Caudate nucleus (tissue), 63 donors: ENCODE measurements at places on chromosomes 2 and 18.
A peak's percentile ranks its signal among the peaks of the same experiment; 100 is the strongest.

DNA sequence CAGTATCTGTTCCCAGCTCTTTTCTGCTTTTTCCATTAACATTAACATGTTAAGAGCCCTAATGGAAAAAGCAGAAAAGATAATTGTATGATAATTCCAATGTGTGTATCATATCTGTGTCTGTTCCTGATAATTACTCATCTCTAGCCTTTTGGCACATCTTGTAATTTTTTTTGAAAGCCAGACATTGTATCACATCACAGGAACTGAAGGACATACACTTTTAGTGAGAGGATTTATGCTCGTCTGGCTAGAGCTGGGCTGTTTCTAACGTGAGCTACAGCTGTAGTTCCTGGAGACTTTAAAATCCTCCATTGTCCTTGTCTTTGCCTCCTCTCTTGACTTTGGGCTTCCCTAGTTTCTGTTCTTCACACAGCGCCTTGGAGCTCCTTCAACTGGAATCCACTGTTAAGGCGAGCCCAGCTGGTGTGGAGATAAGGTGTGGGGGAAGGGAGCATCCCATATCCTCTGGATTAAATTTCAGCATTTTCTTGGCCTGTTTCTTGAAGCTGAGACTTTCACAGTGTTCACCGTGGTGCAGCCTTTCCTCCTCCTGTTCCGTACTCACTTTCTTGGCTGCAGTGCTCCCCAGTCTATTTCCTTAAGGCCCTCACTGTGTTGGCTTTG lies 211.5 kb downstream of the GALR1 start:
- no peak for DNase-seq

- DNase-seq: no peak
Observed at GRCh38 chr2:199131876-199132275, 325.9 kb downstream of the SATB2 start.

GRCh38 chr2:197994751-197995150 lies 190.4 kb downstream of the PLCL1 start:
- DNase-seq: no peak

GRCh38 chr2:213932-214693 lies 49.7 kb downstream of the SH3YL1 start:
- peak; percentile 12 for DNase-seq

- DNase-seq: no peak
Observed at GRCh38 chr2:191012845-191013681, 908 bp downstream of the STAT1 start.

- DNase-seq: no peak
Observed at GRCh38 chr18:2302628-2303516, 268.4 kb downstream of the METTL4 start.

DNA sequence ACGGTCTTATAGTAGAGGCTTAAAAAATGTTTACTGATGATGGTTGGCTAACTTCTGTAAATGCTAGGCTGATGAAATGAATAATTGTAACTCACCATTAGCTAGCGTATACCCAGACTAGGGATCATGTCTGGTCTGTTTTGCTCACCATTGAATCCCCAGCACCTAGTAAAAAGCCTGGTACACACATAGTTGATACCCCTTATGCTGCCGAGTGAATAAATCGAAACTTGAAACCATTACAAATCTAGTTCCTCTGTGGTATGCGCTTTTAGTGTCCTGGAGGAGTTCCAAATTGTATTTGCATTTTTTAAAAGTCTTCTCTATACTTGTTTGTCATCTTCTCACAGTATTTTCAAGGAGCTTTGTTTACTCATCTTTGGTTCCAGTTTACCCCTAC lies 1.3 kb downstream of the TAF1B start:
- DNase-seq: no peak

- DNase-seq: no peak
Observed at GRCh38 chr18:36411745-36412168, 114.2 kb downstream of the FHOD3 start.

DNA sequence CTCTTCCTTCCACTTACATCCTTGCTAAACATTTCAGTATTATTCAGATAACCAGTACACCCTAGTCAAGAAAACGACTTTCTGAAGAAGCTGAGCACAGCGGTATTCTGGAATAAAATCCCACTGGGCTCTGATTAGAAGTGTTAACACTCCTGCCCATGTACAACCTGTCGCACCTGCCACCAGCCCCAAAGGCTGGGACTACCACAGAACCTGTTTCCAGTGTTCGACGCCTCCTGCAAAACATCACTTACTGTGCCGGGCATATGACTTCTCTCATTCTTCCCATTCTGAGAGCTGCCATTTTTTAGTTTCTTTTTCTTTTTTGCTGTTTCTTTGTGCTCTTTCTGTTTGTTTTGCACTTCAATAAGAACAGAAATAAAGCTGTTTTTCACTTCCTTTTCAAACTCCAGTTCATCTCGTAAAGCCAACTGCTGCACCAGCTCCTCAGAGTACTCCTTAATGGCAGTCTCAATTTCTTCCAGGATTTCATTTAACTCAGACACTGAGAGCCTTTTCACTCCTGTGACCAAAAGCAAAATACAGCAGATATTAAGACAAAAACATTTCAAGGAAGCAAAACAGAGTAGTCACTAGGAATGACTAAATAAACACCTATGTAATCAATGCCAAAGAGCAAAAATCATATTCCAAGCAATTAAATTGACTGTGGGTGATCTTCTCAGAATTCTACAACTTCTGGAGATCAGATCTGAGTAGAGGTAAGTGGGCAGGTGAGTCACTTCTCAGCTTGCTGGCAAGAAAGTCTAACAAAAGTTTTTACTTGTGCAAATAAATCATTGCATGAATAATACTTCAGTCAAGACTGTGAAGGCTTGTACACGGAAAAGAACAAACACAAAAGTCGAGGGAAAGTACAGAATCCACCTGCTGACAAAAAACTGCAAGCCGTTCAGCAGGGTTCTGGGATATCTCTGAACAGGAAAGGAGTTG lies 19.3 kb downstream of the FEZ2 start:
- DNase-seq: no peak

- DNase-seq: peak; percentile 88
Observed at GRCh38 chr2:109613922-109614714, at the start of the genes SEPTIN10 and SOWAHC. Gene SEPTIN10 (minus strand): TSS chr2:109613966. CDS start chr2:109613827, 139 bp downstream. Gene SOWAHC (plus strand): TSS chr2:109614364. CDS start chr2:109614490, 126 bp downstream.

DNA sequence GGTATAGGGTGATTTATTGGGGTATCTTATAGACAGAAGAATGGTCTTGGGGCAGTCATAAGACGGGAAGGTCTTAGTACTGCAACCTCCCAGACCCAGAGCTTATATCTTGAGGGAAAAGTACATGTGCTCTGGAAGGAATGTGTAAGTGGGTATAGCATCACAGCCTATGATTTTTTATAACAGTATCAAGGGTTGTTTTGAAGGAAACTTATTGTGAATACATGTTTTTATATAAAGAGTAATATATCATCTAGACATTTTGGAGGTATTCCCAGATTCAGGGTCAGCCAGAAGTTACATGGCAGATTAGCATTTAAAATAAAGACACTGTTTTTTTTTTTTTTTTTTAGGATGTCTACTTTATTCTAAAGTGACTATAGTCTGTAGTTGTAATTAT lies 47.6 kb upstream of the STON1 start:
- DNase-seq: no peak

DNA sequence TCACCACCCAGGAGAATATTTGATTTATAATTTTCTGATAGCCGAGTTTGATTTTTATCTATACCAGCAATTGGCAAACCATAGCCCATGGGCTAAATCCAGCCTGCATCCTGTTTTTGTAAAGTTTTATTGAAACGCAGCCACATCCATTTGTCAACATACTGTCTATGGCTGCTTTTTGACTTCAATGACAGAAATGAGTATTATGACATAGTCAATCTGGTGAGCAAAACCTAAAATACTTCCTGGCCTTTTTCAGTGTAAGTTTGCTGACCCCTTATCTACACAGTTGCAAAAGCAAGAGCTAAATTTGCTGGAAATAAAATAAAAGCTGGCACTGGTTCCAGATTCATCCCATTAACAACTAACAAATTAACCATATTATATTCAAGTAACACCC lies 79.8 kb upstream of the SLC25A52 start:
- no peak for DNase-seq

GRCh38 chr18:3796434-3796833 lies 346.5 kb downstream of the TGIF1 start:
- no peak for DNase-seq

DNA sequence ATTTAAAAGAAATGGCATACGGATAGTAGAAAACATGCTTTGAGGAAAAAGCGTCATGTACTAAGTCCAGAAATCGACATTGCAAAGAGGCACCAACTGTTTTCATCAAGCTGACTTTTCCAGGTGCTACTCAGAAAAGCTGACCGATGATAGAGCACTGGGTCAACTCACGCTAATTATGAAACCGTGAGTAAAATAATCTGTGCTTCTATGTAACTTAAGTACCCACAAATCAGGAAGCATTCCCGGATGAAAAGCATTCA lies 353 bp upstream of the NUP35 start:
- DNase-seq: no peak

GRCh38 chr2:61218817-61219170 lies 56.8 kb downstream of the C2orf74 start:
- DNase-seq: no peak

- DNase-seq: no peak
Observed at GRCh38 chr2:119311371-119311770, 55.3 kb downstream of the C2orf76 start.

DNA sequence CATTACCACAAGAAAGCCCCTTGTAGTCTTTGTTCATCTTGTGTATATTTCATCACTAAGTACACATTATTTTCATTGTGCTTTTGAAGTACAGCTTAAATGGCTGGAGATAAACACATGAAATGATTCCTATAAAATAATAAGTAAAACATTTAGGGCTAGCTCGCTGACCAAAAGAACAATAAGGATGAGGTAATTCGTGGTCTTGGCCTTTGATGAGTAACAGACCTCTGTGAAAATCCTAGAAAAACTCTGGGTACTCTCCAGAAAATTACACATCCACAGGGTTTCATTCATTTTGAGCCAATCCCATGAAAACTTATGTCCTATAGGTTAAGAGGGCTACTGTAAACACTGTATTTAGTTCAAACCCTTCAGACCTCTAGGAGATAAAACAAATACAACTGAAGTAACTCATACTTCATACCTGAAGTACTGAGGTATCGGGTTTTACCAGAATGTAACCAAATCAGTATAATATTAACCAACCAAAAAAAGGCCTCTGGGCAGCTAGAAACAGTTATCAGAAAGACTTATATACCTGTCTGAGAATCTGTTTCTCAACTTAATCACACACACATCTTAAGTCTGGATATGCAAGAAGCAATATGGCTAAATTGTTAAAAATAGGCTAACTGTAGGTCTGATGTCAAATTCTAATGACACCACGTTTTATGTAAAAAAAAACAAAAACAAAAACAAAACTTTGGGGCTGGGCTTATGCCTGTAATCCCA lies 31.0 kb downstream of the CFAP36 start:
- no peak for DNase-seq

- no peak for DNase-seq
Observed at GRCh38 chr2:237306083-237306786, 107.7 kb downstream of the COL6A3 start.

GRCh38 chr2:169173876-169174275 lies 104.5 kb downstream of the DHRS9 start:
- DNase-seq: no peak

GRCh38 chr2:144032566-144032965 lies 487.4 kb downstream of the ZEB2 start:
- DNase-seq: no peak

DNA sequence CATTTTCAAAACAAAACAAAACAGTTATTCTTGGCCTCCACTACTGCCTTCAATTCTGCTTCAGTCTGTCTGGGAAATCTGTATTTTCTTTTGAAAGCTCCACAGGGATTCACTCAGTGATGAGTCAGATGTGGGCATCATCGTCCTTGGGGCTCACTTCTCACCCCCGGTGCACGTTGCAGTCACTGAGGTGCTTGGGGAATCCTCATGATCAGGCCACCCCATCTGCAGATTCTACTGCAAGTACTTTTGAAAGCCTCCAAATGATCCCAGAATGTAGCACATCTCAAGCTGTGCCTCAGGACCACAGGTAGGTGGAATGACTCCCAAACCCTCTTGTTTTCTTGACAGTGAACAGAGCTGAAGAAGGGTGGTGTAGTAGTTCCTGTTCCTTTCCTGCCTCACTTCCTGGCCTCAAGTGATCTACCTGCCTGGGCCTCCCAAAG lies 34.3 kb downstream of the LPIN2 start:
- no peak for DNase-seq

DNA sequence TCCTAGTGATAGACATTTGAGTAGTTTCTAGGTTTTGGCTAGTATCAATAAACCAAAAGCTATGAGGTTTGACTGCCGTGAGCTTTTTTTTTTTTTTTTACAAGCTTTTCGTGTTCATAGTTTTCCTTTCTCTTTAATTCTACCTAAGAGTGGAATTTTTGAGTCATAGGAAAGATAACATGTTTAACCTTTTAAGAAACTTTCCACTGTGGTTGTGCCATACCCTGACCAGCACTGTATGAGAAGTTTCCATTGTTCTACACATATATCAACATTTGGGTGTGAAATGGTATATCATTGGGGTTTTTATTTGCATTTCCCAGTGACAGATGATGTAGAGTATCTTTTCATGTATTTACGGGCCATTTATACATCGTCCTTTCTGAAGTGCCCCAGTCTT lies 31.7 kb downstream of the UBE2F start:
- DNase-seq: no peak

- DNase-seq: no peak
Observed at GRCh38 chr2:54313147-54313546, 57.1 kb upstream of the TSPYL6 start.

DNA sequence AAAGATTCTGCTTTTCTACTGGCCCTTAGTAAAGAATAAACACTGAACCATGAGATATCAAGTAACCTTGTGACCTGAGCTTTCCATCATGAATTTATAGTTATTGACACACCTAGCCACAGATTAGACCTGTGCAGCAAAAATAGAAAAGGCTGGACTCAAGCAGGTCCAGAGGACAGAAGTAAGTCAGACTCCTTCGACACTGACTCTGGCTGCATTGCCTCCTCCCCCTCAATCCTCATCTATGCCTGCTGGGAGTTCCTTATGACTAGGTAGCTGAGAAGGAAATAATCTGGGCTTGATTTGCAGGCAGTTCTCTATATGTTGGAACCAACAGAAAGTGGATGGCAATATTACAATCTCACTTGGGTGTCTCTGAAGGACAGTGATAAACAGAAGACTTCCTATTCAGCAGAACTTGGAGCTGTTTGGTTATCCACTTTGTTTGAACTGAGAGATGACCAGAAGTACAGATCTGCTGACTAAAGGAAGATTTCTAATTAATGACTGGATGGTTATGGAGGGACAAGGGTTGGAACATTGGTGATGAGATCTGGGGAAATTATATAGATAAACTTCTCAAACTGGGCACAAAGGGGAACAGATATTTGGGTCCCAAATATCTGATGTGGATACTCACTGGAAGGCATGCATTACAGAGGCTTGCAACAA lies 39.4 kb downstream of the ARID5A start:
- DNase-seq: no peak

GRCh38 chr2:43345872-43346271 lies 119.5 kb upstream of the ZFP36L2 start:
- DNase-seq: no peak
